ENCODE measurements at places on chromosomes 7 and 10.

DNA sequence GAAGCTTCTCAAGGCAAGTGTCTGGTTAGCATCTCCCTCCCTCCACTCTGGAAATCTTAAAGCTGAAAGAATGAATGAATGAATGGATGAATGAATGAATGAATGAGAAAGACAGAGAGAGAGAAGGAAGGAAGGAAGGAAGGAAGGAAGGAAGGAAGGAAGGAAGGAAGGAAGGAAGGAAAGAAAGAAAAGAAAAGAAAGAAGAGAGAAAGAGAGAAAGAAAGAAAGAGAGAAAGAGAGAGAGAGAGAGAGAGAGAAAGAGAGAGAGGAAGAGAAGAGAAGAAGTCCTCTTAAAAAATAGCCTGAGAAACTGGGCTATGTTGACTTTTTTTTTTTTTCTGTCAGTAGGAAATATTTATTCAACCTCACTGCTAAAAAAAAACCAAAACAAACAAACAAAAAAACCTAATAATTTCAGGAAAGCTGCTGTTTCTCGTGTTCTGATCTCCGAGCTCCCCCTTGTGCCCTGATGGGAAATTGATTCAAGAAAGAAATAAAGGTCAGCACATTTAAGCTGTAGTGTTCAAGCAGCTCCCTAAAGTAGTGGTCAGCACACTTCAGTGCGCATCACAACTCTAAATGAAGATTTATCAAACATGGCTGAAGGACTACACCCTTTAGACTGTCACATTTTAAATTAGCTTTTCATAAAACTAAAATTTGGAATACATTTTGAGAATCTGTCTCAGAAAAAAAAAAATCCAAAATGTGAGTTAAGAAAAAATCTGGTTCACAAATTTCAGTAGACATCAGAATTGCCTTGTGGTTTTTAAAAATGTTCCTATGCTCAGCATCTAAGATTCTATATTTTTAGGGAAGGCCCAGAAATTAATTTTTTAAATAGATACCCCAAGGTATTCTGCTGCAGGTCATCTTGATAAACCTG lies 154.3 kb downstream of the ELAPOR2 start:
- H3K36me3 ChIP-seq, result no peaks in the 10 kb centered on the region
- no peaks in the 10 kb centered on the region for H3K4me1 ChIP-seq
- no peak overlapping the region for H3K27ac ChIP-seq
- DNase-seq, result no peak

GRCh38 chr7:66654275-66655112 lies 25.8 kb downstream of the KCTD7 start:
- H3K27me3 ChIP-seq, result no peaks in the 10 kb centered on the region
- DNase-seq, result peak; percentile 95
- H3K27ac ChIP-seq, result peak overlapping the region; percentile 97
- H3K4me1 ChIP-seq, result peaks cover 25% of the 10 kb centered on the region

DNA sequence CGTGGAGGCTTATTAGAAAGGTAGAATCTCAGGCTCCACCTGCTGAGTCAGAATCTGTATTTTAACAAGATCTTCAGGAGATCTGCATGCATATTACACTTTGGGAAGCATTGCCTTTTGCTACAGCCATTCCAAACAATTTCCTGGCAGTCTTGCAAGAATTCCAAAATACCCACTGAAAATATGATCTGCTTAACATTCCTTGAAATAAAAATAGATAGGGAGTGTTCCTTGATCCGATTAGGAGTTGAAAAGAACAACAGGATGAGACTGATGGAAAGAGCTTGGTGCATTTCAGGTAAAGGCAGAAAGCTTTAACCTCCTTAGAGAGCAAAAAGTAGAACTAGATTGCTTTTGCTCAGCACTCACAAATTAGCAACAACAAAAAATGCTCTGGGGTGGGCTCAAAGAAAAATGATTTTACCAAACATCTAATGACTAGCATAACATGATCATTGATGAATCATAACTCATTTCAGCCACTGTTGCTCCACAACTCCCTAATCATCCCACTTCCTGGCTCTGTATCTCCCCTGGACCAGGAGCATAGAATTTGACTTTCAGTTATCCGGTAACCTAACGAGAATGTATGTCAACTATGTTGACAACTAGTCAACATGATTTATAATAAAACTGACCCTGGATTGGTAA lies 115.2 kb downstream of the RNLS start:
- DNase-seq, result no peak
- no peak overlapping the region for H3K4me3 ChIP-seq
- H3K4me1 ChIP-seq, result no peaks in the 10 kb centered on the region
- no peak overlapping the region for H3K27ac ChIP-seq

- no peak overlapping the region for H3K4me3 ChIP-seq
- H3K27ac ChIP-seq, result no peak overlapping the region
- no peaks in the 10 kb centered on the region for H3K27me3 ChIP-seq
- H3K36me3 ChIP-seq, result no peaks in the 10 kb centered on the region
- no peak for DNase-seq
Observed at GRCh38 chr10:78955206-78955605, 113.6 kb upstream of the ZMIZ1 start.

GRCh38 chr7:44740055-44740454 lies 8.6 kb upstream of the ZMIZ2 start:
- H3K27me3 ChIP-seq, result no peaks in the 10 kb centered on the region
- no peak overlapping the region for H3K4me3 ChIP-seq
- H3K4me1 ChIP-seq, result no peaks in the 10 kb centered on the region
- DNase-seq, result no peak
- H3K27ac ChIP-seq, result no peak overlapping the region

GRCh38 chr7:18212758-18213157 lies 185.1 kb upstream of the PRPS1L1 start:
- no peak for DNase-seq
- no peaks in the 10 kb centered on the region for H3K27me3 ChIP-seq
- H3K4me3 ChIP-seq, result no peak overlapping the region

DNA sequence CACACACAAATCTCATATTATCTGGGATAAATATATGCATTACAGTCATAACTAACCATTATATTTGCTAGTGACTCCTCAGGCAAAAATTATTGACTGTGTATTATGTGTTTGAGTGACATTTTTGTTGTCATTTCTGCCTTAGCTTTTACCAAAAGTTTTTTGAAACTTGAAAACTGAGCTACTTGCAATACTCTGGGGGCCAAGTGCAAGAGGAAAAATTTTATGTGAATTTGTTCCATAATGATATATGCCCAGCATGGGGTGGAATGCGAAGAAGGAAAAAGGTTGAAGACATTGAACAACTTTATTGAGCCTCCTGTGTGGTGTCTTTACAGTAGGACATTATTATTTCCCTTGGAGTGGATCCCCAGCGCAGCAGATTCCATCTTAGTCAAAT lies 176.8 kb upstream of the FERD3L start:
- no peak overlapping the region for H3K4me3 ChIP-seq
- H3K27ac ChIP-seq, result no peak overlapping the region
- no peaks in the 10 kb centered on the region for H3K27me3 ChIP-seq
- DNase-seq, result no peak
- H3K36me3 ChIP-seq, result no peaks in the 10 kb centered on the region

DNA sequence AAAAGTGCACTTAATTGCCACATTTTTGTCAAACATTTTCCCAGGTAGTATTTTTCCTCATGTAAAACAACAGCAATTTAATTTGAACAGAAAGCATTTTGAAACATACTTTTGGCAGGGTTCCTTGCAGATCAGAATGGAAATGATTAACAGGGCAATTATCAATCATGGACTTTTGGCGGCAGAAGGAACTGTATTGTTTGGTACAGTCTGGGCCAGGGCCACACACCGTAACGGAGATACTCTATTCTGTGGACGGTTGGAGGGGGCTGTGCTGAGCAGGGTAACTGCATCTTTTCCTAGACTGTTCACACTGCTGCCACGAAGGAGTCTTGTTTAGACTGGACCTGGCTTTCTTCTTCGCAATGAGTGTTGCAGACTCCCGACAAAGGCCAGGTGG lies 62.3 kb downstream of the EGFR start:
- H3K4me1 ChIP-seq, result peaks cover 19% of the 10 kb centered on the region
- H3K4me3 ChIP-seq, result no peak overlapping the region
- H3K36me3 ChIP-seq, result peaks cover 20% of the 10 kb centered on the region
- H3K27me3 ChIP-seq, result no peaks in the 10 kb centered on the region

DNA sequence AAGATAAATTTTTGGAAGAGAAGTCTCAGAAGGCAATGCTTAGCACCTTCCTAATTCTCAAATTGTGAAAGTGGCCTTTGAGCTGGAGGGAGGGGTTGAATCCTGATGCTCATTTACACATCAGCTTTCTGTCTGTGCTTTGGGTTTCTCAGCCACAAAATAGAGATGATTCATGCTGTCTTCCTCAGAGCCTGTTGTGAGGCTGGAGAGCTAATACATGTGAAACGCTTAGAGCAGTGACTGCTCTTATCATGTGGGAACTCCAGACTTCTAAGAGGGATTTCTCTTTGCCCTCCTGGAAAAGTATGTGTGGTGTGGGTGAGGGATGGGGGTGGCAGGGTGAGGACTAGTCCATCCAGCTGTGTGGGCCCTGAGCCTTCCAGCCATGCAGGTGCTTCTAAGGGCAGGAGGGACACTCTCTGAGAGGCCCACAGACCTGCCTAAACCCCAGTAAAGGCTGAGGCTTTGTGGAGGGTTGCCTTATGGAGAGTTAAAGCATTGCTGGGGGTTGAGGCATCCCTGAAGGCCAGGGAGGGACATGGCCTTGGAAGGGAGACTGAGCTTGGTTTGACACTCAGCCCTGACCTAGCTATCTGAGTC lies 4.8 kb upstream of the EVX1 start:
- no peak for DNase-seq
- peaks cover 33% of the 10 kb centered on the region for H3K4me1 ChIP-seq
- H3K27me3 ChIP-seq, result peaks cover 66% of the 10 kb centered on the region
- H3K36me3 ChIP-seq, result no peaks in the 10 kb centered on the region

DNA sequence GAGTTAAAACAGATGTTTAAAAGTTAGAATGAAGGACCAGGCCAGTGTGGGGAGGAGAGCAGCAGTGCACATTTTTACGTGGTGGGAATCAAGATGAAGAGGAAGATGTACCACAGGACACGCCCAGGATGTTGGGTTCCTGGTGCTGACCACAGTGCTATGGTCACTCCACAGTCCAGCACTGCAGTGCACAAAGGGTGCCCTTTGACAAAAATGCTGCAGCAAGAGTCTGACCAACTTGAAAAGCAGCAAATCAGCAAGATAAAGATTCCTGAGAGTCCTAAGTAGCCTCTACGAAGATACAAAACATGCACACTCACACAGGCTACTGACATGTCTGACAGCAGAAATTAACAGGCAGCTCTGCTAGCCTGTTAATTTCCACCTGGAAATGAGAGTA lies 107.1 kb downstream of the PIP4K2A start:
- peaks cover 47% of the 10 kb centered on the region for H3K4me1 ChIP-seq
- DNase-seq, result no peak
- H3K36me3 ChIP-seq, result no peaks in the 10 kb centered on the region
- H3K27me3 ChIP-seq, result no peaks in the 10 kb centered on the region

- H3K27me3 ChIP-seq, result no peaks in the 10 kb centered on the region
- H3K4me1 ChIP-seq, result peaks cover 3% of the 10 kb centered on the region
- no peak for DNase-seq
- H3K4me3 ChIP-seq, result no peak overlapping the region
- H3K36me3 ChIP-seq, result no peaks in the 10 kb centered on the region
Observed at GRCh38 chr7:96017877-96018276, 245.5 kb downstream of the DYNC1I1 start.

DNA sequence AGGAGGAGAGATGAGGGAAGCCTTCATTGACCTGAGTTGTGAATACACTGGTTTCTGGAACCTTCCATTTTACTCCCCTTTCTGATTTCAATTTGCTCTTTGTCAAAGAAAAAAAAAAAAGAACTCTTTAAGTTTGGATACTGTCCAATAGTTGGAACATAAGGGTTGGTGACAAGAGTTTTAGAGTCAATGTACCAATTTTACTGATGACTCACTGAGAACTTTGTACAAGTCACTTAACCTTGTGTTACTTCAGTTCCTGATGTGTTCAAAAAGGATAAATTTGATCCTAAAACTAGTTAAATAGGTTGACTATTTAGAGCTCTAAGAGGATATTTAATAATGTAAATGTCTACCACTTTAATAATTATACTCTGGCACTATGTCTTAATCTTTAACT lies 4.1 kb upstream of the CDK14 start:
- H3K4me3 ChIP-seq, result no peak overlapping the region
- no peak for DNase-seq
- peaks cover 14% of the 10 kb centered on the region for H3K27me3 ChIP-seq
- H3K27ac ChIP-seq, result no peak overlapping the region

DNA sequence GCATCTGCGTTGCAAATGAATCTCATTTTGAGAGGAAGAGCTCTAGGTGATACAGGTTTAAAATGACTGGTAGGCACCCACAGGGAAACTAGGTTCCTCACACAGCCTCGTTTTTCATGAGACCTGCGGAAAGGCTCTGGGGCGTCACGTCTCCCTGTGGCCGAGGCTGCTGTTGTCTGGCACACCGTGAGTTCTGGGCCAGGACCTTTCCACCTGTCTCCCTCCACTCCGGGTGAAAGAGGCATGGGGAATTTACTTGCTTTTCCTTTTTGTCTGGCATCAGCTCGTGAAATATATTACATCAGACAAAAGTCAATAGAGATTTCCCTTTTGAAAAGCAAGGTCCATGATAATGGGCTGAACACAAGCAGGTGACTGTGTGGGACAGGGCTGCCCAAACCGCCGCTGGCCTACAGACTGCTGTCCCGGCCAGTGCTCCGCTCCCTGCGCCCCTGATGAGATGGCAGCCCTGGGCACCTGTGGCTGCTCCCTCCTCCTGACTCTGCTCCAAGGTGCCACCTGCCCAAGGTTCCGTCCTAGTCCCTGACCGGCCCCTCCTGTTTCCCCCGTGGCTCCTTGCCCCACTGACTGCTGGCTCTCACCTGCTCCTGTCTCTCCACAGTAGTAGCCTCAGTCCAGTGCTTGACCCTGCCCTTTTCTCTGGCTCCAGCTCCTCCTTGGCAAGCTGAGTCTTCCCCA lies 109.6 kb downstream of the NKX6-2 start:
- no peak overlapping the region for H3K27ac ChIP-seq
- DNase-seq, result no peak
- no peaks in the 10 kb centered on the region for H3K27me3 ChIP-seq
- no peaks in the 10 kb centered on the region for H3K36me3 ChIP-seq
- H3K4me3 ChIP-seq, result no peak overlapping the region

DNA sequence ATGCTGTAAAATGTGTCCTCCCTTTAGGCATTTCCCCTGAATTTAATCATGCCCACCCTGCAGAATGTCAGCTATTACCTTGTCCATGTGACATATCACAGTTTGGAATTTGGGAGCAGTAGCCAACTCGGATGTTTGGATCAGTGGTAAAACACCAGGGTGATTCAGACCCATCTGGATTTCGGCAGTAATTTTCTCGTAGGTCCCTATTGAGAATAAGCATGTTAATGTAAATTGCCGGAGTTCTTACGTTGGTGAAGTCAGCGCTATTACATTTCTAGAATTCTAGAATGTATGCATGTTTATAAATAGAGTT lies 44.1 kb downstream of the HGF start:
- DNase-seq, result no peak
- no peaks in the 10 kb centered on the region for H3K4me1 ChIP-seq
- H3K27me3 ChIP-seq, result no peaks in the 10 kb centered on the region
- no peak overlapping the region for H3K27ac ChIP-seq
- H3K4me3 ChIP-seq, result no peak overlapping the region
- no peaks in the 10 kb centered on the region for H3K36me3 ChIP-seq

- DNase-seq, result no peak
- no peak overlapping the region for H3K4me3 ChIP-seq
- peaks cover 13% of the 10 kb centered on the region for H3K4me1 ChIP-seq
- H3K27me3 ChIP-seq, result no peaks in the 10 kb centered on the region
- no peak overlapping the region for H3K27ac ChIP-seq
Observed at GRCh38 chr7:134419085-134419484, 39.8 kb downstream of the AKR1B1 start.

Measured in esophagus squamous epithelium (tissue), 5 donors.